NCI-H1694 treated with DMSO at 0.1 percent for 48 hours (cell line): ENCODE measurements at places on chromosomes 11 and 22.

- DNase-seq = no peak
These were observed 197.0 kb downstream of the PGR start for GRCh38 chr11:100932474-100933100.

GRCh38 chr22:18078329-18079041 lies 695 bp downstream of the PEX26 start:
- no peak for DNase-seq

DNA sequence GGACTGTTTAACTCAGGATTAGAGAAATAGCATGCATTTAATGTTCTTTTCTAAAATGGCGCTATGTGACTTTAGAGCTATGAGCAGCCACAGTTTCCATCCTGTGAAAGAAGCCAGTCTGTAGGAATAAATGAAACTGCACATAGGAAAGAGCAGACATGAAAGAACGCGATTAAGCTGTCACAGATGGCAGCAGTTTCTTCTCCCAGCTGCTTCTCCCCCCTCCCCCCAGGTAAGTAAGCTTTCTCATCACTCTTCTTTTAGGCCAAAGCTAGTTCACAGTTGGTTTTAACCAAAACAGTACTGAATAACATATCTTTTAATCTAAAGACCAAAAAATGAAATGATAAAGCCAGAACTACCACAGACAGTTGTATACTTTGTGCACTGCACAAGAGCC lies 266.4 kb downstream of the KCNA4 start:
- no peak for DNase-seq

DNA sequence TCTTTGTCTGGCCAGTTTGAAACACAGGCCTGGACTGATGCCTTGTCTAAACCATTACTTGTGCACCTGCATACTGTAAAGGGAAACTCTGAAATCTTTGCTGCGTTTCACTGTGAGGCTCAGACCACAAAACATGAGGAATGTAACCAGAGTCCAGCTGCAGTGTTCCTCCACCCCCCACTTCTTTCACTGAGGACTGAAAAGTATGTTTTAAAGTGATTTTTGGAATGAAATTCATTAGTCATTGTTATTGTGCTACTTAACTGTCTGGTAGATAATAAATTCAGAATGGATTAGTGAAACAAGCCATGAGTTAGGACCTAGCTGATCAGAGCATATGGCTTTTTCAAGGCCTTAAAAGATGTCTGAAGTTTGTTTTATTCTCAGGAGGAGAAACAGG lies 181.2 kb downstream of the WNT11 start:
- no peak for DNase-seq

GRCh38 chr11:126924376-126925040 lies 76.1 kb downstream of the KIRREL3 start:
- DNase-seq = no peak

DNA sequence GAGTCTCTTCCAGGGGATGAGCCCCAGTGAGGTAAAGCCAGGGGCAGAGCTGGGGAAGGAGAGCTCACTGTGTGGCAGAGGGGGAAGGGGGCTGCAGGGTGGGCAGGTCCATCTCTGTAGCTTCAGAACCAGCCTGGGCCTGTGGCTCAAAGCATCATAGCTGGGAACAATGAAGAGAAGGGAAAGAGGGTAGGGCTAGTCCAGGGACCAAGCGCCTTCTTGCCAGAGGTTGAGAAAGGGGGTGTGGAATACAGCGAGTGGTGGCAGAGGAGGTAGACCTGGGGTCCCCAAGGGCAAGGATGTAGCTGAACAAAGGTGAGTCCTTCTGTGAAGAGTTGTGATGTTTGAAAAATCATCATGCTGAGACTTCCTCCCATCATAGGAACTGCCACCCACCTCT lies 1.2 kb upstream of the PLA2G3 start:
- DNase-seq = no peak

DNA sequence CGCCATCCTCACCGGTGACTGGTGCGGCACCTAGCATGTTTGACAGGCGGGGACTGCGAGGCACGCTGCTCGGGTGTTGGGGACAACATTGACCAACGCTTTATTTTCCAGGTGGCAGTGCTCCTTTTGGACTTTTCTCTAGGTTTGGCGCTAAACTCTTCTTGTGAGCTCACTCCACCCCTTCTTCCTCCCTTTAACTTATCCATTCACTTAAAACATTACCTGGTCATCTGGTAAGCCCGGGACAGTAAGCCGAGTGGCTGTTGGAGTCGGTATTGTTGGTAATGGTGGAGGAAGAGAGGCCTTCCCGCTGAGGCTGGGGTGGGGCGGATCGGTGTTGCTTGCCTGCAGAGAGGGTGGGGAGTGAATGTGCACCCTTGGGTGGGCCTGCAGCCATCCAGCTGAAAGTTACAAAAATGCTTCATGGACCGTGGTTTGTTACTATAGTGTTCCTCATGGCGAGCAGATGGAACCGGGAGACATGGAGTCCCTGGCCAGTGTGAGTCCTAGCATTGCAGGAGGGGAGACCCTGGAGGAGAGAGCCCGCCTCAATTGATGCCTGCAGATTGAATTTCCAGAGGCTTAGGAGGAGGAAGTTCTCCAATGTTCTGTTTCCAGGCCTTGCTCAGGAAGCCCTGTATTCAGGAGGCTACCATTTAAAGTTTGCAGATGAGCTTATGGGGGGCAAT lies 1.1 kb downstream of the NEAT1 start:
- DNase-seq = no peak
